ENCODE measurements at places on chromosomes 5 and 9. TPM values are rescaled to one million over a fixed set of nuclear protein-coding genes. Genes with fewer than 3 reads are reported as not detected.

Gene GBGT1
- total RNA-seq, result 11.2 TPM

Gene IL13
- not detected for total RNA-seq

Gene FRRS1L
- 0.28 TPM for total RNA-seq

Gene PCDHB10
- total RNA-seq, result 1.0 TPM

Gene FGFR4
- total RNA-seq, result 0.09 TPM

Gene CNTFR
- total RNA-seq, result not detected

Gene PCDHGB2
- total RNA-seq, result 2.0 TPM

Gene PCDHGA10
- 3.9 TPM for total RNA-seq

Gene FCN2
- not detected for total RNA-seq

Gene IGIP
- 3.7 TPM for total RNA-seq

Gene IFNK
- total RNA-seq, result not detected

Gene NUTM2F
- not detected for total RNA-seq

Gene GLRA1
- not detected for total RNA-seq

Gene IL4
- total RNA-seq, result not detected

Gene PTGS1
- 1.8 TPM for total RNA-seq

Gene PCDHGA7
- 1.4 TPM for total RNA-seq

Gene SLC31A2
- total RNA-seq, result 5.0 TPM

Gene PLPP1
- 69.7 TPM for total RNA-seq

Gene SPATA31C1
- not detected for total RNA-seq

Gene GAS1
- total RNA-seq, result 1.2 TPM

Gene PCDHA9
- 0.09 TPM for total RNA-seq

Gene PDGFRB
- 0.63 TPM for total RNA-seq

Gene NCS1
- 26.4 TPM for total RNA-seq
